ENCODE measurements at places on chromosomes 6 and 20.

DNA sequence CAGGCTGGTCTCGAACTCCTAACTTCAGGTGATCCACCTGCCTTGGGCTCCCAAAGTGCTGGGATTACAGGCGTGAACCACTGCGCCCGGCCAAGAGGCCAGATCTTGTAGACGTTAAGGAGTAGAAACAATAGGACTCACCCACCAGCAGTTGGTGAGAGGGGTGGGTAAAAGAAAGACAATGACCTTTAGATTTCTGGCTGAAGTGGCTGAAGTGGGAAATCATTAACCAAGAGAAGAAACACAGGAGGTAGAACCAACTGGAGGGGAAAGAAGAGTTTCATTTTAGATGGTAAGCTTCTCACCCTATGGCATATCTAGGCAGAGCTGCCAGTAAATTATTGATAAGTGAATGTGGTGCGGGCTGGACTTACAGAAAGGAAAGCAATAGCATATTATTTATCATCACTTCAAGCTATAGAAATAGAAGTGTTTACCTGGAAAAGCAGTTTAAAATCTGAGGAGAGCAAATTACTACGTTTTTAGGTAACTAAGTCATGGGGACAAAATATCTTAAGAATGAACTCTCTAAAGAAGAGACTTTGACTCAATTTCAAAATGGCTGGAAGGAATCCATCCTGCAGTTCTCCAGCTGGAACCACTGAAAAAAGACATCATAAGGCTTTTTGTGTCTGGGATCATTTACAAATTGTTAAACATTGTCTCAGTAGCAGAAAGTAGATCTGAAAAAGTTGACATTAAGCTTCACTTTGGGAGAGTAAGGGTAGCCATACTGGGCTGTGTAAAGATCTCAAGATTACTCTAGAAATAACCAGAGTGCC is 109.6 kb downstream of the ALDH8A1 start:
- no peak for DNase-seq

- no peak for DNase-seq
Measured at GRCh38 chr6:167766986-167767714, 59.6 kb upstream of the AFDN start.

DNA sequence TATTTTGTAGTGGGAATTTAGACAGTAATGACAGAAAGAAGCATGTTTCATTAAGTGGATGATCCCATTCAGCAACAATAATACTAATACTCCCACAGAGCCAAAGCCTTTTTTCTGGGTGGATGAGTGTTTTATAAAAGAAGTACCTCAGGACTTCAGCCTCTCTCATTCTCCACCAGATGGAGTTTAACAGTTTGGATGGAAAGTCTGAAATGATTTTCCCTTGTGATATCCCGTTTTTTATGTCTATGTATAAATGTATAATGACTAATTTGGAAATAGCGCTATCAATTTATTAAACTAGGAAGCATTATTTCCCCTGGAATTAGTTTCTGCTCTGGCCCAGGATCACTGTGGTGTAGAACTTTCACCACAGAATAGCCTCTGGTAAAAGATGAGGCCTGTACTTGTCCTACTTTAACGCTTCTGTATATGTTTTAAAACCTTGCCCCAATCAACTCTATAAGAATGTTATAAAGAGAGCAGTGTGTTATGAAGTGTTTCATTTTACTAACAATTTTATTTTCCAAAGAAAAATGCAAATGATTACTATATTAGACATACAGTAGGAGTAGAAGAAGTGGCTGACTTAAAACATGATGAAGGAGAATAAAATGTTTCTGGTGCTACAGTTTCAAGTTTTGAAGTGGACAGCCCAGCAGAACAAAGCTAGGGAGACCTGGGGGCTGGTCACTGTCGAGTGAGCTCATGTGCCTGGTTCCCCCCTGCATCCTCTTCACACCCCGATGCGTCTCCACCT is 135.6 kb downstream of the HIVEP1 start:
- DNase-seq = no peak

GRCh38 chr20:5182615-5183254 is 55.9 kb downstream of the CDS2 start:
- no peak for DNase-seq

DNA sequence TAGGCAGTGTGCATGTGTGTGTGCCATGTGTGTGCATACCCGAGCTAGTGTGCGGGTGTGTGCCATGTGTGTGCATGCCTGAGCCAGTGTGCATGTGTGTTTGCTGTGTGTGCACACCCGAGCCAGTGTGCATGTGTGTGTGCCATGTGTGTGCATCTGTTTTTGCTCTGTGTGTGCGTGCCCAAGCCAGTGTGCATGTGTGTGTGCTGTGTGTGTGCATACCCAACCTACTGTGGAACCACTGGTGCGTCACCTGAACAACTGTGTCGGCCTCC is 5.7 kb downstream of the RBBP8NL start:
- no peak for DNase-seq

DNA sequence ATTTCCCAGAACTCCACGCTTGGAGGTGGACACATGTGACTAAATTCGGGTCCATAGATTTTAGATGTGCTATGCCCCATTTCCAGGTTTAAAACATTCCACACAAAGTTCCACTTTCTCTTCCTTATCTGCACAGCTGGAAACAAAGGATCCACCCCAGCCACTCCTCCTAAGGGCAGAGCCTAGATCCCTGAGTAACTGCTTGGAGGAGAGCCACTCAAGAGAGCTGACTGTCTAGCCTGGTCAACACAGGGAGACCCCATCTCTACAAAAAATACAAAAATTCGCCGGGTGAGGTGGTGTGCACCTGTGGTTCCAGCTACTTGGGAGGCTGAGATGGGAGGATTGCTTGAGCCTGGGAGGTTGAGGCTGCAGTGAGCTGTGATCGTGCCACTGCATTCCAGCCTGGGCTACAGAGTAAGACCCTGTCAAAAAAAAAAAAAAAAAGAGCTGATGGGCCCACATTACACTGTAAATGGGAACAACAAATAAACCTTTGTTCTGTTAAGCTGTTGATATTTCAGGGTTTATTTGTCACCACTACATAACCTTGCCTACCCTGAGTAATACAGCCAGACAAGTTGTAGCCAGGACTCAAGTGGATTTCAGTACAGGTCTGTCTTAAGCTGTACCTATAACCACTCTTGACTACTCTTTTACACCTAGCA is 25.8 kb upstream of the SNRPC start:
- no peak for DNase-seq
